Activated T-helper 2 cell treated with anti-CD3 and anti-CD28 coated beads, Interferon-gamma antibody, Interleukin-2, Interleukin-4, amounts not matched to agents 10 μg/mL and 5 μg/mL and 100 μg/mL, durations not matched to agents 14 hours and 24 hours and 36 hours (primary cell): ENCODE measurements at places on chromosomes 12 and 14. TPM values are rescaled to one million over a fixed set of nuclear protein-coding genes. Genes with fewer than 3 reads are reported as not detected.

The NUAK1 gene
- total RNA-seq: 0.02 and 0.11 TPM in 2 replicates

The LRRK2 gene
- not detected in 2 replicates for total RNA-seq

The CLEC1B gene
- total RNA-seq: not detected in 2 replicates

The PRB2 gene
- not detected in 2 replicates for total RNA-seq

The LAG3 gene
- total RNA-seq: 215 and 223 TPM in 2 replicates

The PTGDR gene
- 0.07 and 0.25 TPM in 2 replicates for total RNA-seq

DNA sequence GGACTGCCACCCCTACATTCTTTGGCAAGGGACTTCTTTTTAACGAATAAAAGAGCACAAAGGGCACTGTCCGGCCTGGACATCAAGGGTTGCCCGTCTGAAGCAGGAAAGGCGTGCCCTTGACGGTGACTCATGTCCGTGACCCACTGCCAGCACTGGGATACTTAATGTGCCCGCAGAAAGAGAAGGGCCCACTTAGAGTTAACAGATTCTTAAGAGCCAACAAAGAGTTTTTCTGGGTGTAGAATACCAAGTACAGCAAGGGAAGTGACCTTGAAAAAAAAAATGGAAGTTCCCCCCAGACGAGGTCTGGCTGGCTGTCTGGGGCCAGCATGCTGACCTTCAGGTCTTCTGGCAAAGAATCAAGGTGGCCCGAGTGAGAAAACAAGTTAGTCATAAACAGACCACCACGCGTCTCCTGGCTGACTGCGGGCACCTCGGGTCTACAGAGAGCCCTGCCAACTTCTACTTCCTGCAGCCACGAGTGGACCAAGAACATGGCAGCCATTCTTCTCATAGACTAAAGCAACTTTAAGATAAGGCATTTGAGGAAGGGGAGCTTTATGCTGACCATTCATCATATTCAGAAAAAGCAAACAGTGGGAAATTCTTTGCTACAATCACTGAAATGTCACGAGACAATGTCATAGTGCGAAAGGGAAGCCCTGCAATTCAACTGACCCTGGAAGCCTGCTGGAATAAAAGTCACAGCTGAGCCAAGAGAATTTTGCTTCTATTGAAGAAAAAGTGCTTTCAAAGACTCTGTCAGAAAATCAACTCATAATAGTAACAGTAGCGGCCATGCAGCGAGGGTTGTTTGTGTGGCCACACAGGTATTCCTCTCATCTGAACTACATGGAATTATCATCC is 10.5 kb upstream of the SELPLG start:
- H3K4me3 ChIP-seq: no peak overlapping the region
- no peaks in the 10 kb centered on the region for H3K27me3 ChIP-seq
- no peak for DNase-seq
- peaks cover 34% of the 10 kb centered on the region for H3K36me3 ChIP-seq
- no peak overlapping the region for H3K27ac ChIP-seq

DNA sequence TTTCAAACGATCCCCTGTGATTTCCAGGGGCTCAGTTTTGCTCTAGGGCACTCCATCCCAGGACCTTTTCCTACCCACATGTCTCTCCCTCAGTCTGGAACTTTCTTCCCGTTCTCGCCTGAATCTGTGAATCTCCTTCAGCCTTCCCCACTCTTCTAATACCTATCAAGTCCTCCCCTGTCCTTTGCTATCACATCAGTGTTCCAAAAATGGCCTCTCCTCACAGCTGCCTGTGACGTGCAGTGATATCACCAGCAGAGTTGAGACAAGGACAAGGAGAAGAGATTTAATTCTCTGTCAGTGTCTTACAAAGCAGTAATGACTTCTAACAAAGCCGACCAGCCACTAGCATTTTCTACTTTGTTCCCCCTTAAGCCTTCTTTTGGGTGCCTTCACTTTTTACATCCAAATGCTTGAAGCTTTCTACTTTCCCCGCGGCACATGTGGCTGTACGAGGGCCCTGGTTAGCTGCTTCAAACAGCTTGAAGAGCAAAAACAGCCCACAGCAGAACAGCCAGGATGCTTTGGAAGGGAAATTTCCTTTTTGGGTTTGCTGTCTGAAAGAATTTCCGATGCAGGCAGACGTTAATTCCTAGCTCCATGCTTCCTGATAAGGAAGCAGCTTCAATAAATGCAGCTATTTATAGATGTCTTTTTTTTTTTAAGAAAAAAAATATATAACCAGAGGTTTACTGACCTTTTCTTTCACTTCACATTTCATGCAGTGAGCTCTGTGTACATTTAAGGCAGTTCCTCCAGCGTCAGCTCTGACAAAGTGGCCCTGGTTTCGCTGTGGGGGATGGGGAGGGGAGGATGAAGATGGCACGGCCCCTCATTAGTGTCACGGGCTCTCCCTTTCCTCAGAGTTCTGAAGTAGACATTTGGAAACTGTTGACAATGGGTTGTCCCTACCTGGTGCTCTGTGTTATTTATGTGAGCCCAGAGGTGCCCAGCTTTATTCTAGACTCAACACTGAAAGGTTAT is 109.3 kb downstream of the ETV6 start:
- H3K4me3 ChIP-seq: no peak overlapping the region
- H3K27ac ChIP-seq: no peak overlapping the region
- H3K27me3 ChIP-seq: no peaks in the 10 kb centered on the region
- H3K36me3 ChIP-seq: peaks cover 59% of the 10 kb centered on the region
- no peak for DNase-seq

DNA sequence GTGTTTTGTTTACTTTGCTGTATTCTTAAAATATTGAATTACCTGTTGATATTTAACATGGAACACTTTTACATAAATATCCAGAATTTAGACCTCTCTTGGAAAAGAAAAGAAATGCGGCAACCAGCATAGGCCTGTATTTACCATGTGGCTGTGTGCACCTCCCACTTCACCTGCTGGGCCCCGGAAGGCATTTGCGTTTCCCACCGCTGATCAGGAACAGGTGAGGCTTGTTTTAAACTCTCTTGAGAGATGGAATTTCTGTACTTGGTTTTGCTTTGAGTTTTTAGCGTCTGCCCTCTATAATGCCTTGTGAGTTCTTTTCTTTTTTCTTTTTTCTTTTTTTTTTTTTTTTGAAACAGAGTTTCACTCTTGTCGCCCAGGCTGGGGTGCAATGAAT is 124.2 kb downstream of the GLT1D1 start:
- no peaks in the 10 kb centered on the region for H3K36me3 ChIP-seq
- H3K27ac ChIP-seq: no peak overlapping the region
- H3K27me3 ChIP-seq: peaks cover 5% of the 10 kb centered on the region

- H3K27ac ChIP-seq: no peak overlapping the region
- H3K4me1 ChIP-seq: no peaks in the 10 kb centered on the region
- H3K4me3 ChIP-seq: no peak overlapping the region
- H3K27me3 ChIP-seq: no peaks in the 10 kb centered on the region
- no peaks in the 10 kb centered on the region for H3K36me3 ChIP-seq
These were observed 1137.1 kb downstream of the FSCB start for GRCh38 chr14:43369710-43370564.

GRCh38 chr12:42187799-42188198 is 43.1 kb upstream of the GXYLT1 start:
- no peak overlapping the region for H3K27ac ChIP-seq
- no peak overlapping the region for H3K4me3 ChIP-seq
- no peaks in the 10 kb centered on the region for H3K27me3 ChIP-seq
- H3K4me1 ChIP-seq: peaks cover 3% of the 10 kb centered on the region
- DNase-seq: no peak

DNA sequence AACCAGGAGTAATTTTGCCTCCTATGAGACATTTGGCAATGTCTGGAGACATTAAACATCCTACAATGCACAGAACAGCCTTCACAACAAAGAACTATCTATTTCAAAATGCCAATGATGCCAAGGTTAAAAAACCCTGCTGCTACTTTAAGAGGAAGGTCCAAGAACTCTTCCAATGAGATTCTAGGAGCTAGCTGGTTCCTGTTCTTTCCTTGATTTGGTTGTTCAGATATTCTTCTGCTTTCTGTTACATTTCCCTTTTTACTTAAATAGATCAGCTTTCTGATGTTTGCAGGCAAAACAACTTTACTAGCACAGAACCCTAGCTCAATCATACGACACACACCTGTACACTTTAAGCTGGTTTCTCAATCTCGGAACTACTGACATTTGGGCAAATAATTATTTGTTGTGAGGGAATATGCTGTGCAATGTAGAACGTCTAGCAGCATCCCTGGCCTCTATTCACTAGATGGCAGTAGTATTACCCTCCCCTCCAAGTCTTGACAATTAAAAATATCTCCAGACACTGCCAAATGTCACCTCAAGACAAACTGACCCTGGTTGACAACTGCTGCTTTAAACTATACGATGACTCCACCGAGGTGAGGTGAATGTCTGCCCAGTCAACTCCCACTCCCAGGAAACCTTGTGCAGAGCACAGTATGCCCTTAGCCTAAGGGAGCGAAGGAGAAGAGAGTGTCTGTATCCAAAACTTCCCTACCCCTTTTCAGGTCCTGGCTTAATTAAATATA is 4.4 kb downstream of the BLTP3B start:
- H3K27ac ChIP-seq: peak overlapping the region; percentile 49
- peak overlapping the region; percentile 34 for H3K4me3 ChIP-seq
- no peak for DNase-seq
- peaks cover 58% of the 10 kb centered on the region for H3K36me3 ChIP-seq
- H3K27me3 ChIP-seq: no peaks in the 10 kb centered on the region
- peaks cover 53% of the 10 kb centered on the region for H3K4me1 ChIP-seq

DNA sequence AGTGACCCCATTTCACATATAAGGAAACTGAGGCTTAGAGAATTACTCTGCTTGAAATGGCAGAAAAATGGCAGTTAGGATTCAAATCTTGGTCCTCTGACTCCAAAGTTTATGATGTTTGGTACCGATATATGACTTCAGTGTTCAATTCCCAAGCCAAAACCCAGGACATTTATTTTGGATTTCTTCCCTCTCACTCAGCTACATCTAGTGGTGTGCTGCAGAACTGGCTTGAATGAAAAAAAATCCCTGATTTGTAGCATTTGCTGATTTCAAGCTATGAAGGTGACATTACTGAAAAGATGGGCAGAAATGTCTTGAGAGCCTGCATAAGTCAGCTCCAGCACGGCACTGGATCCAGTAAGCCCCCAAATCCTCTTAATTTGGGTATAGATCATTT is 106.4 kb downstream of the EFCAB11 start:
- DNase-seq: no peak
- H3K4me3 ChIP-seq: no peak overlapping the region
- H3K36me3 ChIP-seq: no peaks in the 10 kb centered on the region
- no peak overlapping the region for H3K27ac ChIP-seq

GRCh38 chr12:45731190-45731775 is 1.8 kb downstream of the ARID2 start:
- peaks cover 46% of the 10 kb centered on the region for H3K36me3 ChIP-seq
- DNase-seq: no peak
- peaks cover 26% of the 10 kb centered on the region for H3K4me1 ChIP-seq
- H3K27ac ChIP-seq: peak overlapping the region; percentile 90

- H3K36me3 ChIP-seq: no peaks in the 10 kb centered on the region
- no peak for DNase-seq
- no peaks in the 10 kb centered on the region for H3K27me3 ChIP-seq
These were observed 126.0 kb downstream of the VEZT start for GRCh38 chr12:95343461-95344230.

DNA sequence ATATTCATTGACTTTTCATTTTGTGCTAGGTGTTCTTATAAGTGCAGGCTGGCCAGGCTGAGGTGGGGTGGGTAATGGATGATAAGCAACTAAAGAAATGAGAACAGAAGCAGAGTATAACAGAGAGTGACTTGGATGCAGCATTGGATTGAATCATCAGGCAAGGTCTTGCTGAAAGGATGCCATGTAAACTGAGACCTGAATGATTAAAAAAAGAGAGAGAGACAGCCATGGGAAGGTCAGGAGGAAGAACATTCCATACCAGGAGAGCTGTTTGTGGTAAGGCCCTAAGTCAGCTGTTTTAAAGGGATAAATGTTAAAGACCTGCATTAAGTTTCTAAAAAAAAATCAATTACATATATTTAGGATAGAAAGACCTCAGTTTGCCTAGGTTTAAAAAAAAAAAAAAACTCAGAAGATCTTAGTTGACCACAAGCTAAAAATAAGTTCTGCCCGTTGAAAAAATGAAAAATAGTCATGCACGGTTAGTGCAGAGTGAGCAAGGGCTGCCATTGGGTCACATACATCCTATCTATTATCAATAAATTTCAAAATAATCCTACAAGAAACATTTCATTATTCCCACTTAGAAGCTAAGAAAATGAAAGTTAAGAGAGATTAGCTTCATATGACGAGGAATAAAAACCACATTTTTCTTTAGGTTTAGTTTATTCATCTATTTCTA is 37.2 kb downstream of the IFNG start:
- H3K4me3 ChIP-seq: no peak overlapping the region
- no peak overlapping the region for H3K27ac ChIP-seq
- no peaks in the 10 kb centered on the region for H3K27me3 ChIP-seq
- peaks cover 22% of the 10 kb centered on the region for H3K4me1 ChIP-seq
- DNase-seq: no peak
